ENCODE measurements at places on chromosomes 13 and 19.

DNA sequence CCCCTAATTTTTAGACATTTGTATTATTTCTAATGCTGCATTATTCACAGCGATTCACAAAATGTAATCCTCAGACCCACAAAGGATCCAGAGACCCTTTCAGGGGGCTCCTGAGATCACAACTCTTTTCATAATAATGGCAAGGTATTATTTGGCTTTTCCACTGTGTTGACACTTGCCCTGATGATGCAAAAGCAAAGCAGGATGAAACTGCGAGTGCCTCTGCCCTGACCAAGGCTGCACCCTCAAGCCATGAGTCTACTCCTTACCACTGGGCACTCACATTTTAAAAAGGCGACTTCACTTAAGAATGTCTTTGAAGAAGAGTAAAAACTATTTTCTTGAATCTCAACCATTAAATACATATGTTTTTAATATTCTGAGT is 11.4 kb downstream of the ELF1 start:
- DNase-seq, result no peak

DNA sequence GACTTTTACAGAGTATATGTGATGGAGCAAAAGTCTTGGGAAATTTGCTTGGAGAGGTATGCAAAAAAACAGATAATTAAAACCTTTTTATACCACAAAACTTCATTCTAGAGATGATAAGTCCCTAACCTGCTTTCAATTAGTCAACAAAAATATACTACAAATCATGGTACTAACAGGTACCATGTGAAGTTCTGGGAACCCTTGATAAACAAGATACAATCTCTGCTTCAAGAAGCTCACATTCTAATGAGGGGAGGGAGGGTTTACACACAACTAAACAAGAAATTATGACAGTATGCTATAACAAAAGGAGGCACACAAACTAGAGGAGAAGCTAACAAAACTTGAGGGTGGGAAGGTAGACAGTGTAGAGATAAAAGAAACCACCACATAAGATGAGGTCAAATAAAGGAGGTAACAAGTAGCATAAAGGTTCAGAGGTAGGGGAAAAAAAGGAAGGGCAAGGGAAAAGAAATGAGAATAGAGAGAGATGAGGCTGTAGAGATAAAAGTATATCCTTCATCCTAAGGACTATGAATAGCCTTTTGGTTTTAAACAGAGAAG is 91.4 kb downstream of the MYCBP2 start:
- DNase-seq, result no peak

GRCh38 chr13:30486230-30487074 is 20.7 kb upstream of the HMGB1 start:
- DNase-seq, result no peak

- no peak for DNase-seq
Observed at GRCh38 chr13:49064476-49064875, 88.8 kb downstream of the FNDC3A start.

- no peak for DNase-seq
Observed at GRCh38 chr19:1220477-1220930, 14.9 kb downstream of the STK11 start.

GRCh38 chr13:93996481-93996880 is 483.0 kb downstream of the DCT start:
- no peak for DNase-seq

GRCh38 chr19:51809787-51810186 is 14.8 kb downstream of the FPR3 start:
- no peak for DNase-seq

DNA sequence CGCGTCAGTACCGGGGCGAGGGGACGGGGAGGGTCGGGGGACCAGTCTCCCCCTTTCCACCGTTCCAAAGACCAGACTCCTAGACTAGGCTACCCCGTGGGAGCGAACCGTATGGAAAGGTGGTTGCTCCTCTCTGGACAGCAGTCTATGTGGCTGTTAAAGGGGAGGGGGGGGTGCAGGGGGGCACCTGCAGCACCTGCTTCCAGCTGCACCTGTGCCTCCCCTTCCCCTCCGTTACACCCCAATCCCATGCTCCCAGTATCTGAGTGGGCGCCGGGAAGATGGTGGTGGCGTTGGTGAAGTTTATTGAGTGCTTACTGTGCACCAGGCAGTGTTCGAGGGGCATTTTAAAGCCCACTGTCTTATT is 557 bp downstream of the ZNF524 start:
- no peak for DNase-seq

GRCh38 chr19:33298146-33298911 is 4.0 kb downstream of the CEBPA start:
- no peak for DNase-seq

DNA sequence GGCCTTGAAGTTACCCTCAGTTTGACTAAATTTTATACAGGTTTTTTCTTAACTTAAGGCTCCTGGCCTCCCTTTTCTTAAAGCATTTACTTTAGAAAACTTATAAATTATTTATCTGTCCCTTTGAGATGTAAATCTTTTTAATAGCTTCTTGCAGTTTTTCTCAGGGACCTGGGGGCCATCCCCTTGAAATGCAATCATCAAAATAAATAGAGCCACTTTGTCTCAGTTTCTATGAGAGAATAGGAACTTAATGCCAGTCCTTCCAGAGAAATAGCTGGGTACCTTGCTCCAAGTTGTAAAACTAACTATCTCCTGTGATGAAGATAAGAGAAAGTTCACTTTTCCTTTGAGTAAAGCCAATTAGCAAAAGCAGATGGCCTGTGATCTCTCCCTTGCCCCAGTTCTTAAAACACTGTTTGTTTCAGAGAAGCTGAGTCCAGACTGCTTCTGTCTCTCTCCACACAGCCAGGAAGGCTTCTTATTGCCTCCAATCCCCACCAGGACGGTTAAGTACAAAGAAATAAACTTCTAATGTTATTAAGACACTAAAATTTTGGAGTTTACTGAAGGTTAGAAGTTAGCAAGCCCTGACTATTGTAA is 913.1 kb downstream of the OLFM4 start:
- no peak for DNase-seq

DNA sequence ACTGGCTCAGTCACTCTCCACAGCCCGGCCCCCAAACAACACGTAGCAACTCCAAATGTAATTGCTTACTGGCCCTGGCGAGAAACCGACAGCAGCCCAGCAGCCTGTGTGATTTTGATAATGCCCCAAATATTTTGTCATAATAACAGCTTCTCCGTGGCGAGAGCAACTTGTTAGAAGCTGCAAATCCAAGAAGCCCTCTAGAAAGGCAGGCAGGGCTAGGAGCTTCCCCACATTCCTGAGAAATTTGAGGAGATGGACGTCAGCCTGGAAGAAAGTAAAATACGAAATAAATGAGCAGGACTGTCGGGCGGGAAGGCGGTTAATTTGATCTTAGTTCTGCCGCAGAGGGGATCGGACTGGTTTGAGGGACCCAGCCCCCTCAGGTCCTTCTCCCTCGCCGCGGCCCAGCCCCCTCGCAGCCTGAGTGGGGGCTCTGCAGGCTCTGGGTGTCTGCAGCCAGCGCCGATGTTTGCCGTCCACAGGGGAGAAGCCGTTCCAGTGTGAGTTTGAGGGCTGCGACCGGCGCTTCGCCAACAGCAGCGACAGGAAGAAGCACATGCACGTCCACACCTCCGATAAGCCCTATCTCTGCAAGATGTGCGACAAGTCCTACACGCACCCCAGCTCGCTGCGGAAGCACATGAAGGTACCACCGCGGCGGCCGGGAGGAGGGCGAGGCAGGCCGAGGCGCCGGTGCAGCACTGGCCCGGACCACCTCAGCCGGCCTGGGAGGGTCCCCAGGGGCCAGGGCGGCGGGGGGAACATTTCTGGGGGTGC is 3.1 kb downstream of the ZIC2 start:
- DNase-seq, result no peak

- no peak for DNase-seq
Observed at GRCh38 chr19:33630880-33631608, 9.3 kb downstream of the CHST8 start.

DNA sequence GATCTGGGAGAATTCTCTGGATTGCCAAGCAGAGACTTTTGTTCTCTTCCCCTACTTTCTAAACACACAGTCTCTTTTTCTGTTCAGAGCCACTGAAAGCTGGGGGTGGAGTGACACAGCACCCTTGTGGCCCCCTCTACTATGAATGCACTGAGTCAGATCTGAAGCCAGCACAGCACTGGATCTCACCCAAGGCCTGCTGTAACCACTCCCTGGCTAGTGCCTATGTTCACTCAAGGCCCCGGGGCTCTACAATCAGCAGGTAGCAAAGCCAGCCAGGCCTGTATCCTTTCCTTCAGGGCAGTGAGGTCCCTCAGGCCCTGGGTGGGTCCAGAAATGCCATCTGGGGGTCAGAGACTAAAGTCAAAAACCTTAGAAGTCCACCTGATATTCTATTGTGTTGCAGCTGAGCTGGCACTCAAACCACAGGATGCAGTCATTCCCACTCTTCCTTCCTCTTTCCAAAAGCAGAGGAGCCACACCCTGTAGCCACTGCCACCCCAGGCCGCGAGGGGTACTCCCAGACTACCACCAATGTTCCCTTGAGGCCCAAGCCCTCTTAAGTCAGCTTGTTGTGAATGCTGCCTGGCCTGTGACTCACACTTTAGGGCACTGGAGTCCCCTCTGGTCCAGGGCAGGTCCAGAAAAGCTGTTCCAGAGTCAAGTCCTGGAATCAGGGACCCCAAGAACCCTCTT is 110.1 kb upstream of the RXFP2 start:
- DNase-seq, result no peak

DNA sequence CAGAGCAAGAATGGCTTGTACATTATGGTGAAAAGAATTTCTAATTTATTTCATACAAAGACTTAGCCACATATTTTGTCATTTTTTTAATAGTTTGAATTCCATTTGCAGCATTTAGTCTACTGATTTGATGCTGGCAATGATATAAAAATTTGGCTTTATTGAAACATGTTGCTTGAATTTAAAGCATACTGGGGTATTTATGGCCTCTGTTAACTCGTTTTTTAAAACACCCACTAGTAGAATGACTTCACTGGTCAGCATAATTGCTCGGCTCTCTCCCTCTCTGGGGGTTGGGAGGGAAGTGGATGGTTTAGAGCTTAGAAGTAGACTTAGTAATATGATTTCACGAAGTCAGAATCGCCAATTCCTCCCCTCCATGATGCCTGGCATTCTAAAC is 354.9 kb upstream of the HTR2A start:
- DNase-seq, result no peak

- DNase-seq, result no peak
Observed at GRCh38 chr13:90979059-90979458, 368.4 kb upstream of the MIR17HG start.

DNA sequence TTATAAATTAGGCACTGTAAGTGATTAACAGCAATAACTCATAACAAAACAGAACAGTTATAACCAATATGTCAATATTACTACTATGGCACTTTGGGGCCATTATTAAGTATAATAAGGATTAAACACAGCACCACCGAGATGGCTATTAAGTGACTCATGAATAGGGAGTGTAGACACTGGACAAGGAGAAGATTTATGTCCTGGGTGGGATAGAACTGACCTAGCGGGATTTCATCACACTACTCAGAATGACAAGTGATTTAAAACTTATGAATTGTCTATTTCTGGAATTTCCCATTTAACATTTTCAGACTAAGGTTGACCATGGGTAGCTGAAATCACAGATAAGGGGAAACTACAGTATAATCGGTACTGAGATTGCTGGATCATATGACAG is 79.0 kb upstream of the SLC7A1 start:
- DNase-seq, result no peak

- peak; percentile 24 for DNase-seq
Observed at GRCh38 chr19:12495002-12495802, 10.6 kb upstream of the ZNF709 start.

- no peak for DNase-seq
Observed at GRCh38 chr19:55484593-55485438, at the start of gene NAT14. Gene NAT14, plus strand, starts transcription at chr19:55485188. Its CDS starts 521 bp downstream, at chr19:55485709.

- DNase-seq, result no peak
Observed at GRCh38 chr13:89115307-89115706, 1444.1 kb downstream of the SLITRK5 start.

- DNase-seq, result no peak
Observed at GRCh38 chr19:29624489-29625185, 18.6 kb downstream of the POP4 start.

DNA sequence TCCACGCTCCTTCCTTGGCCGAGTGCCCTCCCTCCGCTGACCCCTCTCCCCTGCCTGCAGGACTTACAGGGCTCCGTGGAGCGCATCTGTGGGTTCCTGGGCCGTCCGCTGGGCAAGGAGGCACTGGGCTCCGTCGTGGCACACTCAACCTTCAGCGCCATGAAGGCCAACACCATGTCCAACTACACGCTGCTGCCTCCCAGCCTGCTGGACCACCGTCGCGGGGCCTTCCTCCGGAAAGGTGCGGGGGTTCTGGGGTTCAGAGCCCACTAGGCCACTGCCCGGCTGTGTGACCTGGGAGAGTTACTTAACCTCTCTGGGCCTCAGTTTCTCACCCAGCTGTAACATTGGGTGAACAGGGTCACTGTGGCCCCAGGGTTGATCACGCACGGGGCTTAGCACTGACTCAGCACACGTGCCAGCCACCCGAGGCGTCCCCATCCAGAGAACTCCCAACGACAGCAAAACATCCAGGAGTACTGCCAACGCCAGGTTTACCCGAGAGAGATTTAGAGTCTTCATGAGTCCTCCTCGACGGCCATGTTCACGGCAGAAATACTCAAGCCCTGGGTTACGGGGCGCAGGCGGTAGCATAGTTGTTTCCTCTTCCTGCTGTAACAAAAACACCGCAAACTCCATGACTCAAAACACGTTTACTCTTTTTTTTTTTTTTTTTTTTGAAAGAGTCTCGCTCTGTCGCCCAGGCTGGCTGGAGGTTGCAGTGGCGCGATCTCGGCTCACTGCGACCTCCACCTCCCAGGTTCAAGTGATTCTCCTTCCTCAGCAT is 9.7 kb upstream of the SPACA4 start:
- no peak for DNase-seq

DNA sequence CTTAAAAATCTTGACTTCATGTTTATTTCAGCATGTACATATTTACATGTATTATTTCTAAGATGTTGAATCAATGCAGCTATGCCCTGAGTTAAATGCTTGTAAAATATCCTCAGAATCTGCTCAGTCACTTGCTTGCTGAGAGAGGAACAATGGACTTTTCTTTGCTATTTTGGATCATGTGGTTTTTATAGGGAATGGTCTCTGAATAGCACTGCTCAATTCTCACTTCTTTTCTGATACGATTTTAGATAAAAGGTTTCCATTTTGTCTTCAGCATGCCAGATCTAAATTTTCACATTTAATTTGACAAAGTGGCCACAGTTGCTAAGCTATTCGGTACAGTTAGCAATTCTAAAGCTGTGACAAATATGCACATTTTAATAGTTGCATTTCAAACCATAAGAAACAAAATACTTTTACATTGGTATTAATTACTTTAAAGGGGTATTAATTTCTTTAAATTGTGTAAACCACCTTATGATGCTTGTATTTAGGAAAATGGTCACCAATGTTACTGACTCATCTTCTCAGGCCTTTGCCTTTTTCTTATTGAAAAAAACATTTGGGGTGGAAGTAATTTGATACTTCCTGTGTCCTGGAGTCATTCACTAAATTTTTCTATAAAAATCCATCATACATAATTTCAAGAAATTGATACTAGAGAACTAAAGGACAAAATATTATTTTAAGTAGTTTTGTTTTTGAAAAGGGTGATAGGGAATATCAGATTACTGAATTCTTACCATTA is 113.5 kb downstream of the MYO16 start:
- no peak for DNase-seq

GRCh38 chr13:36685927-36686326 is 12.1 kb downstream of the SERTM1 start:
- DNase-seq, result no peak
